ENCODE measurements at places on chromosomes 3 and 15. TPM values are rescaled to one million over a fixed set of nuclear protein-coding genes. Genes with fewer than 3 reads are reported as not detected.

DNA sequence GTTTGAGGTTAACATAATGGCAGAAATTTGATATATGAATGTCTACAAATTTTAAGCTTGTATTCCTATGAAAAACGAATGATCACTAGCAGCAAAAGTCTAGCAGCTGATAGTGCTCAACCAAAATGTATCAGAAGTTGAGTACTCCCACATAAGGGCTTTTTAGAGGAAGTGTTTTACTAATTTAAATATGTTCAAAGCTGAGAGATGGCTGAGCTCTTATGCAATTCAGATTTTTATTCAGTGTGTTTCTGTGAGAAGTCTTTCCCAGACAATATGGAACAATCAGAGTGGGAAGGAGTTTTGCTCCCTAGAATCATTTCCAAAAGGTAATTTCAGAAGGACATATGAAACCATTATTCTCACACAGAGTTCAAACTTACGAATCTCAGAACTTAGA, 327.0 kb downstream of the ZPLD1 start:
- H3K4me1 ChIP-seq: no peaks in the 10 kb centered on the region
- H3K27ac ChIP-seq: no peak overlapping the region
- no peak for DNase-seq
- no peaks in the 10 kb centered on the region for H3K36me3 ChIP-seq
- H3K27me3 ChIP-seq: no peaks in the 10 kb centered on the region

- H3K4me1 ChIP-seq: no peaks in the 10 kb centered on the region
- H3K27me3 ChIP-seq: no peaks in the 10 kb centered on the region
- H3K4me3 ChIP-seq: no peak overlapping the region
- no peak overlapping the region for H3K27ac ChIP-seq
- no peak for DNase-seq
- H3K36me3 ChIP-seq: no peaks in the 10 kb centered on the region
These were observed 78.4 kb downstream of the CCR1 start for GRCh38 chr3:46129588-46130272.

GRCh38 chr3:163490119-163490518, 1588.2 kb downstream of the SI start:
- no peak overlapping the region for H3K4me3 ChIP-seq
- no peak overlapping the region for H3K27ac ChIP-seq
- DNase-seq: no peak
- no peaks in the 10 kb centered on the region for H3K27me3 ChIP-seq
- no peaks in the 10 kb centered on the region for H3K4me1 ChIP-seq

The MYEF2 gene
- total RNA-seq: 39.6 TPM

- no peaks in the 10 kb centered on the region for H3K27me3 ChIP-seq
- H3K27ac ChIP-seq: peak overlapping the region; percentile 87
- no peak for DNase-seq
- no peaks in the 10 kb centered on the region for H3K36me3 ChIP-seq
- no peak overlapping the region for H3K4me3 ChIP-seq
These were observed 37.4 kb upstream of the GALNT15 start for GRCh38 chr3:16137044-16137443.

DNA sequence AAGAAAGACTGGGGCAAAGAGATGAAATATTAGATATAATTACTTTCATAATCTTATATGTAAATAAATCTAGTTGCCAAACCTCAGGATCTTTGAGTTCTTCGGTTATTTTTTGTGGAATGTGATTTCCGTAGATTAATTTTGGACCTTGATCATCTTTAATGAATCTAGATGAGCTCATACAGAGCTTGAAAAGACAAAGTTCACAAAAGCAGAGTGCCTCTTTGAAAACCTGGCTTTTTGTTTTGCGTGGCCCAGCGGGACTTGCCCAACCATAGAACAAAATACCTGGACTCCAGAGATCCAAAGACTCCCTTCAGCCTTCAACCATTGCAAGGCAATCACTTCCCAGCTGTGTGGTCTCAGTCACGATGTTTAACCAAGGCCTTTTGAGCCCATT, 54.8 kb upstream of the CHST2 start:
- no peaks in the 10 kb centered on the region for H3K36me3 ChIP-seq
- H3K4me3 ChIP-seq: no peak overlapping the region
- H3K4me1 ChIP-seq: no peaks in the 10 kb centered on the region
- no peak for DNase-seq
- no peak overlapping the region for H3K27ac ChIP-seq

The PLA1A gene
- 2.5 TPM for total RNA-seq

DNA sequence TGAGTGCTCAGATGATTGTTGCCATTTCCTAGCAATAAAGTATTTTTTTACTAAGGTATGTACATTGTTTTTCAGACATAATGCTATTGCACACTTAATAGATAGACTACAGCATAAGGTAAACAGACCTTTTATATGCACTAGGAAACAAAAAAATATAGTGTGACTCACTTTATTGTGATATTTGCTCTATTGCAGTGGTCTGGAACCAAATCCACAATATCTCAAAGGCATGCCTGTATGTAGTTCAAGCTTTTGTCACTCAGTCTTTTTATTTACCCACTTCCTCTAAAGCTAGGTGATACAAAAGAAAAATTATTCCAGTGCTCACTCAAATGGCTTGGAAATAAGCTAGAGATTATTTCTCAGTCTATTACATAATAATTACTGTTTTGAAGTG, 209.9 kb upstream of the VEPH1 start:
- no peaks in the 10 kb centered on the region for H3K4me1 ChIP-seq
- H3K36me3 ChIP-seq: no peaks in the 10 kb centered on the region
- H3K27ac ChIP-seq: no peak overlapping the region

DNA sequence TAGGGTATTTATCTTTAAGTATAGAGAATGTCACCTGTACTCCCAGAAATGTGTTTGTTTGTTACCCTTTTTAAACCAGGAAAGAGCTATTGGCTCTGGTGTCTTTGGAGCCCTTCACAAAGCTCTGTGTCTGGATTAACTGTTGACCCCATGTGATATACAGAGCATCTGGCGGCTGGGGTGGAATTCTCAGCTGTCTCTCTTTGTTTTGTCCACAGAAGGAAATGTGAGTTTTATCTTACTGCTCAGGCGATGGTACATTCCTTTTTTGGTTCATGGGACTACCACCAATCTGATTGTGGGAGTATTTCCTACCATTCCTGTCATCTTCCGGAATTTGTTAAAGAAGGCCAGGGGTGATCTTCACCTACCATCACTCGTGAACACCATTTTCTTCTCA, 120.3 kb downstream of the AKAP13 start:
- H3K27ac ChIP-seq: no peak overlapping the region
- no peaks in the 10 kb centered on the region for H3K4me1 ChIP-seq
- no peaks in the 10 kb centered on the region for H3K36me3 ChIP-seq
- H3K27me3 ChIP-seq: no peaks in the 10 kb centered on the region
- no peak overlapping the region for H3K4me3 ChIP-seq

The CLEC3B gene
- total RNA-seq: 353 TPM

DNA sequence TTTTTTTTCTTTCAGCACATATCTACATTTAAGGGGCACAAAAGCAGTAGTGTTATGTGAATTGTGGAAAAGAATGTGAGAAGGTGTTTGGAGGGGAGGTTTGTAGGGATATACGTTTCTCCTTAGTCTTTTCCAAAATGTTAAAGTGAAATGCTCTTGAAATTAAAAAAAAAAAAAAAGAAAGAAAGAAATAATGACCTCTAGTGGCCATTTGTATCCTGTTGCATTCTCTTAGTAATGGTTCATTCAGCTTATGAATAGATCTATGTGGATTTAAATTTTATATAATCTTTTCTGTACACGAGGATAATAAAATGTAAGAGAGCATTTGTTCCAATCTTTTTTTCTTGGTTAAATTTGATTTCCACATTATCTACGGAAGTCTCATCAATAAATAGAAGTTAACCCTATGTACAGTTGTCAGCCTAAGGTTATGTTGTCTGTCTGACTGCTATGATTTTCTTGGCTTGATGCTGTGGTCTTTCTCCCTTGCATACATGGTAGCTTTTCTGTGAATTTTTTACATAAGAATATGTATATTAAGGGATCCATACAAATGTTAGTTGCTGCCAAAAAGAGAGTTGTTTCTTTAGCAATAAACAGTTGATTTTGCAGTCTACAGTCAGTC, 1.7 kb downstream of the P2RY13 start:
- H3K36me3 ChIP-seq: no peaks in the 10 kb centered on the region
- peak overlapping the region; percentile 39 for H3K4me3 ChIP-seq
- peaks cover 13% of the 10 kb centered on the region for H3K4me1 ChIP-seq
- no peak for DNase-seq
- no peak overlapping the region for H3K27ac ChIP-seq

- H3K27me3 ChIP-seq: no peaks in the 10 kb centered on the region
- no peak overlapping the region for H3K4me3 ChIP-seq
- H3K27ac ChIP-seq: no peak overlapping the region
- no peaks in the 10 kb centered on the region for H3K4me1 ChIP-seq
- DNase-seq: no peak
These were observed 361.0 kb upstream of the NECTIN3 start for GRCh38 chr3:110710603-110711002.

The CTXN2 gene
- total RNA-seq: not detected

The SHF gene
- total RNA-seq: 19.7 TPM
